ENCODE measurements at places on chromosomes 5 and 9.

DNA sequence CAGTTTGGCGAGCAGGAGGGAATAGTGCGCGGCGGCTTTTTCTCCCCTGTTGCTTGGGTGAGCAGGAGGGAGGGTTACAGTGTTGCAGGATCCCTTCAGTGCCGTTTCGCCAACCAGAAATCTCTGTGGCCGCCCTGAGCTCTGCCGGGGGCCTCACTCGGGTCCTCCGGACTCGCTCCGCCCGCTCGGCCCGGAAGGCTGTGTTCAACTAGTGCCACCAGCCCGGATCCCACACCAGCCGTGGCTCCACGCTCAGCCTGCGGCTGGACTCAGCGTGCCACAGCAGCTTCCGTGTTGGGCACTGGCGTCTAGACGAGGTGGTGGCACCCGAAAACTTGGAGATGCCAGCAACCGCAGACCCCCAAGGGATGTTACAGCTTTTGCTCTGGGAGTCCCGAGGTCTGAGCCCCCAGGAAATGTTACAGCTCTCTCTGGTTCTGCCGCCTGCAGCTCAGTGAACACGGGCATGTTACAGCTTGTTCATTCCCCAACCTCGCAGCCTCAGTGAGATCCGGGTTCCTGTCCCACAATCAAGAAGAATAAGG is 16.0 kb upstream of the OR13C9 start:
- DNase-seq = no peak

DNA sequence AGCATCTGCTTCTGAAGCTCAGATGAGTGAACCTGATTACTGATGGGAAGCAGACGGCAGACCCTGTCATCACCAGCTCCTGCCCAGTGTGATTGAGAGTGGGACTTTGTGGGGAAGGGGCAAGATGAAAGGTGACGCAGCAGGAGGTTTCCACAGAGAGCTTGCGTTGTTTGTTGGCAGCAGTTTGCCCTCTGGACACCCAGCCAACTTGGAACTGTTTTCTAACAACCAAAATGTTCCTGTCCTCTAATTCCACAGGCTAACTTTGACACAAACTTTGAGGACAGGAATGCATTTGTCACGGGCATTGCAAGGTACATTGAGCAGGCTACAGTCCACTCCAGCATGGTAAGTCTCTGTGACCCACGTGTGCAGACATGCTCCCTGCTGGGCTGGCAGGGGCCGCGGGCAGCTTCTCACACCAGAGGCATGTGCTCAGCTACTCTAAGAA is 20.9 kb downstream of the CYFIP2 start:
- no peak for DNase-seq

DNA sequence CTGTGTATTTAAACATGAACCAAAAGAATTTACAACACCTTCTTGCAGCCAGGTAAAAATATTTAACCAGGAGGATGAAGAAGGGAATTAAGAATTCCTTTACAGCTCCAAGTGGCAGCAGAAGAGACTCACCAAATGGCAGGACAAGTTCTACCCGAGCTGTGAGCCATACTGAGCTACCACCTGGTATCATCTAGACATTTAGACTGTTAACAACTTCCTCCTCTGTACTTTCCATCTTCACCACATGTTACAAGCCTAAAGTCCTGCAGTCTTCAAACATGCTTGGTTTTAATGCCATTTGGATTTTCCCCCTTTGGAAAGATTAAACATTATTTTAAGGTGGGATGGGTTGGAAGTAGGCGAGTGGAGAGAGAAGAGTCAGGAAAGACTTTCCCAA is 190.2 kb downstream of the TRPM6 start:
- no peak for DNase-seq

DNA sequence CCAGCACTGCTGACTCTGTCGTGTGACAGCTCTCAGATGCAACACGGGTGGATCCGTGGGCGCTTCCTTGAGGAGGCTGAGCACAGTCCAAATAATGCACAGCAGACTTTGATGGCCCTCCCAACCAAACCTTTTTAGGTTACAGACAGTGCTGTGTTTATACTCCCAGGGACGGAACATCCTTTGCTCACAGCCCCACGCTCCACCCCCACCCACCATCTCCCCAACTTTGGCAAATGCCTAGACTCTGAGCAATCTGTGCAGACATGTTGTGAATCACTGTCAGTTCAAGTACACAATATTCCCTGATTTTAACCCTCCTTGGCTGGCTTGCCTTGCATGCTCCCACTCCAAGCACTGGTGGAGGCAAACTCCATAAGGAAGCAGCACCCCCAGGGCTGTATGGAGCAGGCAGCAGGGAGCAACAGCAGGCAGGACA is 324.6 kb downstream of the MLLT3 start:
- no peak for DNase-seq

GRCh38 chr9:87889065-87889881 is 6.6 kb downstream of the SPATA31E1 start:
- DNase-seq = no peak

DNA sequence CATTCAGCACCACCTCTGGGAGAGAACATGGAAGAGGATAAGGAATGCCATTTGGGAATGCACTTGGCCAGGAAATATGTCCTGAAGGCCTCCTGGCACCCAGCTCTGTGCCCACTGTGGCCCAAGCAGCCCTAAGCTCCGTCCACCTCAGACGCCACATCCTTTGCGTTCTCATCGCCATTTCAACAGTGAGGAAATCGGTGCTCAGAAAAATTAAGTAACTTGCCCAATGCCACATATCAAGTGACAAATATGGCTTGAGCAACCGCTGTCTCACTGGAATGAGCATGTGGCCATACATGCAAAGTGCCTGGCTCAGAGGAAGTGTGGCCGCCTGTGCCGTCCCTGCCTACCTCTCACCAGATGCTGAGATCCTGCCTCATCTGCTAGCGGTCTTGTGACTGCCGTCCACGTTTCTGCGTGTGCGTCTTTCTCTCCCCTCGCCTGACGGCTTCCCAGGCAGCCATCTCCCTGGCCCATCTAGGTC is 984 bp upstream of the DOK3 start:
- DNase-seq = no peak

DNA sequence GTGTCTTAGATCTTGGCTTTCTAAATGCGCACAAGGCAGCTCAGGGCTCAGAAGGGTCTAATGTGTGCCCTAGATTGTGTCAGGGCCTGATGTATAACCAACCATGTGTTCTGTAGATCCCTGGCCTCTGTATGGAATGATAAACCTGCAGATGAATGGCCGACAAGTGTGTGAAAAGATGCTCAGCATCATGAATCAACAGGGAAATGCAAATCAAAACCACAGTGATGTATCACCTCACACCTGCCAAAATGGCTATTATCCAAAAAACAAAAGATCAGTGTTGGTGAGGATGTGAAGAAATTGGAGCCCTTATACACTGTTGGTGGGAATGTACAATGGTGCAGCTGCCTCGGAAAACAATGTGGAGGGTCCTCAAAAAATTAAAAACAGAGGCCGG is 489.8 kb downstream of the SEMA5A start:
- no peak for DNase-seq

GRCh38 chr5:11619339-11620024 is 284.8 kb downstream of the CTNND2 start:
- DNase-seq = no peak

DNA sequence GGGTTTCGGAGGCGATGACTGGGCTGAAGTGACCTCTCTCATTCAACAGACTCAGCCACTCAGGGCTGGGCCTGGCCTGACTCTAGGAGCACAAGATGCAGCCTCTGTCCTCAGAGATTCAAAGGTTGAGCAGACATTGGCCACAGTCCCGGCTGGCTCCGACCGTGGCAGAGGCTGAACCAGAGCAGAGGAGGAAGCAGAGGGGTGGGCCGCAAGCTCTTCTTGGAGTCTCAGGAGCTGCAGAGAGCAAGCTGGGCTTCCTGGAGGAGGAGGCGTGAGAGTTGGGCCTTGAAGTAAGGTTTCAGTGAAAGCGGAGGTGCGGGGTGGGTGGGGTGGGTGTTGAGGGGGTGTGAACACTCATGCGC is 37.6 kb downstream of the ALG2 start:
- DNase-seq = no peak

DNA sequence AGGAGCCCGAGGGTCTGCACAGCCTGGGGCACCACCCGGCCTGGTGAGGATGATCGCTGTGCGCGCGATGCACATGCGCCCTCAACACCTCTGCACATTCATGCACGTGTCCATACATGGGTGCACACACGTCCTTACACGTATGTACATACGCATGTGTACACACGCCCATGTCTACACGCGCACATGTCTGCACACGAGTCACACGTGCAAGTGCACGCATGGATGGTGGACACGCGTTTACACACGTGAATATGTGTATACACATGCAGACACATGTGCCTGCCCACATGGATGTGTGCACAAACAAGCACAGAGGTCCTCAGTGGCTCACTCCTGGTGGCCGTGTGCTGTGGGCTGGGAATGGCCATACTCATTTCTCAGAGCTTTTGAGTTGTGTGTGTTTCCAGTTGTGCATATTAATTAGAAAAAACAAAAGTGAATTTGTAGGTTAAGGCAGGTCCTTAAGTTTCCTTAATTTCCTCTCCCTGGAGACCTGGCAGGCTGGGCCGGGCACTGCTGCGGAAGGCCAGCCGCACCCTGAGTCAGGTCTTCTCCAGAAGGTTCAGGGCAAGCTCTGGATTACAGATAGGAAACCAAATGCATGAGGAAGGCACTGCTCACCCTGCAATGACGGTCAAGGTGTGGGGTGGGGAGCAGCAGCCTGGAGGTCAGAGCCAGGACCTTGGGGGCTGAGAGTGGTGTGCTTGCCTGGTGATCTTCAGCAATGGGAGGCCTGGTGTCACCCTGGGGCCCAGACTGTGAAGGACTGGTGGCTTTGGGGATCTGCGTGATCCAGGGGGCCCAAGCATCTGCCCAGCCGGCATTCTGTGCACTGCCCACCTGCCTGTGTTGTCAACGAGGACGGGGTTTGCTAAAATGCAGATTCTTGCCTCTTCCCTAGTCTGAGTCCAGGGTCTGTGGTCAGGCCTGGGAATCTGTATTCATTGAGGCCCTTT is 1.3 kb upstream of the RNU6ATAC start:
- DNase-seq = peak; percentile 41

DNA sequence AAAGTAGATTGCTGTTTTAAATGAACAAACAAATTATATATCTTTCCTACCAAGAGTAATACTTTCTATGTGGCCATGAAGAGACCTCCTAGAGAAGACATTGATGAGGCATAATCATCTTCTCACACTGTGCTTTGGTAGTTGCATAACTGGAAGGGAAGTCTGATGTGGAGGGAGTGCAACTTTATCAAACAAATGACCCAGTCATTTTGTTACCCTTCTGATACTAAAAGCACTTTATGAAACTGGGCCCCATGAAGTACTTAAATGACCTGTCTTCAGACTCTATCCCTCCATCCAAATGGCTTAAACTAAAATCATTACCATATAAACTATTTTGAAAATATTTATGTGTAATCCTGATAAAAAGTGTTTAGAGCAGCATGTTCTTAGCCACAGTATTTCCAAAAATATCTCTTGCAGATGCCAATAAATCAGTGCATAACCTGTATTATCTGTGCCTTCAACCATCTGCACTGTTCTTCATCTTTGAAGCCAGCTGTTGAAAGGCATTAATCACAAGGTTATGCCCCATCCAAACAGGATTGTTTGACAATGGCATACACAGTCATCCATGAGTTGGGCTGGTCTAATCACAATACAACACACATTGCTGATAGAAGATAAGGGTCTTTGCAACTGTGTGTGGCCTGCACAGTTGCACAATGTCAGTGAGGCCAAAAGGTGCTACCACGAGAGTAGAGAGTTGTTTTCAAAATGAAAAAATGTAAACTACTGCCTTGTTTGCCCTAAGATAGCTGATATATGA is 31.9 kb upstream of the MIER3 start:
- peak; percentile 54 for DNase-seq

- DNase-seq = no peak
Observed at GRCh38 chr5:5490774-5491347, 68.4 kb downstream of the ICE1 start.

DNA sequence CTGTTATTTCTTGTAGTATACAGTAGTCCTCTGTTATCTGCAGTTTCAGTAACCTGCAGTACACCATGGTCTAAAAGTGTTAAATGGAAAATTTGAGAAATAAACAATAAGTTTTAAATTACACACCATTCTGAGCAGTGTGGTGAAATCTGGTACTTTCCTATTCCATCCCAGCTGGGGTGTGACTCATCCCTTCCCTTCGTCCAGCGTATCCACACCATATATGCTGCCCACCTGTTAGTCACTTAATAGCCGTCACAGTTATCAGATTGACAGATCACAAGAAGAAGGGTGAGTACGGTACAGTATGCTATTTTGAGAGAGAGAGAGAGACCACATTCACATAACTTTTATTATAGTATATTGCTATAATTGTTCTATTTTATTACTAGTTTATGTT is 28.9 kb downstream of the FAM151B start:
- peak; percentile 39 for DNase-seq

DNA sequence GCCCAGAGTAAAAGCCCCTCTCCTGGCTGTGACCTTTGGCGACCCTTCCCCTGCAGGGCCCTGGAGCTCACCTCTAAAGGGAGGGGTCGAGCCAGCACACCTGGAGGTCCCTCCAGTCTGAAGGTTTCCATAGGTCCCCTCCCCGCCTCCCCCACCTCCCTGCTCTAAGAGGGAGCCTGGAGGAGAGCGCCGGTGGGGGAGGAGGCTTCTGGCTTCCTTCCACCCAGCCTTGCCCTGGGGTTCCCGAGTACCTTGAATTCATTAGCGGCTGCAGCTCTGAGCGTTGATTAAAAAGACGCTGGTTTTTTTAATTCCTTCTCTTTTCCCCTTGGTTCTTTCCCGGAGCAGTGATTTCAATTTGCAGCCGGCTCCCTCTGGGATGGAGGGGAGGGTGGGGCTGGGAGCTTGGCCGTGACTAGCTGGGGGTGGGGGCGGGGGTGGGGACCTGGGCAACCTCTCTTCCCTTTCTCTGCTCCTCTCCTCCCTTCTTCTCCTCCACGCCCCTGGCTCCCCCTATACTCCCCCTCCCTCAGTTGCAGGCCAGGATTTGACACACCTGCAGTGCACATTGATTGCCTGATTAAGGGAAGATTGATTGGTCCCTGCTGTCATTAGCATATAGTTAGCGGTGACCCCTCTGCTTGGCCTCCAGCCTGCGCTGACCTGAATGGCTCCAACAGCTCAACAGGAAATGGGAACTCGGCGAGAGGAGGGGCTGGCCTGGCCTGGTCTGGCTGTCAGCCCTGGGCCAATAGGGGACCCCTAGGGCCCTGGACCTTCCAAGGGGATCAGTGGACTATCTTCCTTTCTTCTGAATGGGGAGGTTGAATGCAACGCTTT is 67.5 kb upstream of the RAPGEF1 start:
- DNase-seq = no peak

GRCh38 chr9:127662617-127663016 is 44.2 kb upstream of the CFAP157 start:
- no peak for DNase-seq
